Stimulated activated CD4-positive, alpha-beta T cell treated with anti-CD3 and anti-CD28 coated beads, Interleukin-15, amount 100 ng/mL, for 24 hours (primary cell): ENCODE measurements at places on chromosomes 7 and 10.

DNA sequence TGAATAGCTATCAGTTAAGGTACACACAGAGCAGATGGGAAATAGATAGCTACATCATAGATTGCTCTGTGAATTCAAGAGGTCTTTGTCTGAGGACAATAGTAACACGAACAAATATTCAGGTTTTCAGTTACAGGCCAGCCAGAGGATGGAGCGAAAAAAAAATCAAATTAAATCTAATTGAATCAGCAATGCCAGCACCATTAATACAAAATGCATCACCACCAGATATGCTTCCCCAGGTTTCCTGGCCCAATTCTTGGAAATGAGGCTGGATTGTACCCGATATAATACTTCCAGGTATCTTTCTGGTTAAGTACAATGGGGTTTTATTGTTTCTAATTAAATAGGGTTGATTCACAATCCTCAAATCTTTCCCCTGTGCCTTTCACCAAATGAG is 975.8 kb upstream of the AUTS2 start:
- no peak for DNase-seq

GRCh38 chr7:28703037-28703765 is 254.9 kb downstream of the TRIL start:
- no peak for DNase-seq

- DNase-seq, result no peak
Measured at GRCh38 chr7:107993891-107994291, 9.1 kb downstream of the LAMB1 start.

- no peak for DNase-seq
Measured at GRCh38 chr7:151426441-151426903, 13.5 kb downstream of the CRYGN start.

GRCh38 chr10:3773460-3774017 is 11.5 kb downstream of the KLF6 start:
- no peak for DNase-seq

DNA sequence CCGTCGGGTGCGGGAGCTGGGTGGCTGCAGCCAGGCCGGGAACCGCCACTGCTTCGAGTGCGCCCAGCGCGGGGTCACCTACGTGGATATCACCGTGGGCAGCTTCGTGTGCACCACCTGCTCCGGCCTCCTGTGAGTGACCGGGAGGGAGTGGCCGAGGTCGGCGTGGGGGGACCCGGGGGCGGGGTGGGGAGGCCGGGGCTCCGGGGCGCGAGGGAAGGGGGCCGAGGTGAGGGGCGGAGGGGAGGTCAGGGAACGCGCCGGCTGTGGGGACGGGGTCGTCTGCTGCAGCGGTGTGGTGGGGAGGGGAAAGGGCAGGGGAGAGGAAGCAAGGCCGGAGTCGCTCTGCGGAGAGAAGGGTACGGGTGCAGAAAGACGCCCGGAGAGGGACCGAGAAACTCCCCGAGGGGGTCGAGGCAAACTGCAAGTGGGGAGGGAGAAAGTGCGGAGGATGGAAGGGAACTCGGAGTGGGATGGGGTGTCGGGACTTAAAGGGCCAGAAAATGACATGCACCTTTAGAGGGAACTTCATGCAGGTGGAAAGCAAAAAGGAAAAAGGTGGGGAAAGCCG is 518 bp downstream of the AGFG2 start:
- DNase-seq, result peak; percentile 34

GRCh38 chr7:81260152-81260551 is 341.3 kb upstream of the SEMA3C start:
- DNase-seq, result no peak

GRCh38 chr7:84083846-84084245 is 110.7 kb downstream of the SEMA3A start:
- no peak for DNase-seq

- no peak for DNase-seq
Measured at GRCh38 chr7:123034106-123034505, 38.6 kb upstream of the TAS2R16 start.

GRCh38 chr10:122725768-122726167 is 26.1 kb upstream of the C10orf120 start:
- DNase-seq, result no peak

- no peak for DNase-seq
Measured at GRCh38 chr10:82815680-82816079, 940.7 kb downstream of the NRG3 start.

- no peak for DNase-seq
Measured at GRCh38 chr7:141335164-141335563, 216.0 kb upstream of the AGK start.

DNA sequence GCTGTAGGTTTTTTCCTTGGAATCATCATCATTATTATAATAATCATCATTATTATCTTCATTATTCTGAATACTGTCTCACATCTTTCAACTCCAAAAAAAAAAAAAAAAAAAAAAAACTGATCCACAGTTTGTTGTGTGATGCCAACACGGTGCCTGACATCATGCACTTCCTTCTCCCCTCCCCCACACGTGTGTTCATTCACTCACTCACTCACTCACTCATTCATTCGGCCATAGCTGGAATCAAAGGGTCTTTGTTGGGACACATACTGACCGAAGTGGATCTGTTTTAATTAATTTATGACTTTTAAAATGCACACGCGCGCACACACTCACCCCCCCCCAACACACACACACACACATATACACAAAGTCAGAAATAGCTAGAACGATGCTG is 177.8 kb downstream of the PIP4K2A start:
- DNase-seq, result no peak

GRCh38 chr7:16637379-16637778 is 8.2 kb downstream of the ANKMY2 start:
- no peak for DNase-seq
